ENCODE measurements at places on chromosomes 5 and 9.

- no peak for DNase-seq
Measured at GRCh38 chr5:127586811-127587210, 62.1 kb upstream of the CTXN3 start.

DNA sequence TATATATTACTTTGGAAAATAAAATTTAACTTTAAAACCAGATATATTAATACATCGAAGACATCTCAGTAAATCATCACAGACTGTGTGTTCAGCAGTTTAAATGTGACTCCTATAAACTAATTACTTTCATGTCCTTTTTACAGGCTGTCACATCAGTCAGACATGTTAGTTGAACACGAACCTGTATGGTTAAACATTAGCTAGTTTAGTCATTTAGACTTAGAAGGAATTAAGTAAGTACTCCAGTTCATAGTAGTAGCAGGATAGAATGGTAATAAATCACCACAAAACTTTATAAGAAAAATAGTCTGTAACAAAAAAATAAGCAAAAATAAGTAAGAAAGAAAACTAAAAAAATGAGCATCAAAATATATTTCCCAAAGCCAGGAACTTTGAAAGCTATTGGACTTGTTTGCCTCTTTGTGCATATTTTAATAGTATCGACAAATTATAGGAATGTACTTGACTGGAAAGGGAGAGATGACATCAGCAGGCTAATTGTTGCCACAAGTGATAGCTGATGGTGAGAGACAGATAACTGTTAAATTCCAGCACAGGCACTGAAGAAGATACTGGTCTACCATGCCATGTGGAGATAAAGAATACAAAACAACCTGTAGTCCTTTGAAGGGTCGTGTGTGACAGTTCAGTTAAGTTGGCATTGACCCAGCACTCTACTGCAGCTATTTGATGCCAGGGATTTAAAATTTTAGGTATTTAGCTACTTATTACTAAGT lies 83.9 kb downstream of the RIC1 start:
- no peak for DNase-seq

GRCh38 chr9:135814421-135815095 lies 92.8 kb downstream of the CAMSAP1 start:
- no peak for DNase-seq

DNA sequence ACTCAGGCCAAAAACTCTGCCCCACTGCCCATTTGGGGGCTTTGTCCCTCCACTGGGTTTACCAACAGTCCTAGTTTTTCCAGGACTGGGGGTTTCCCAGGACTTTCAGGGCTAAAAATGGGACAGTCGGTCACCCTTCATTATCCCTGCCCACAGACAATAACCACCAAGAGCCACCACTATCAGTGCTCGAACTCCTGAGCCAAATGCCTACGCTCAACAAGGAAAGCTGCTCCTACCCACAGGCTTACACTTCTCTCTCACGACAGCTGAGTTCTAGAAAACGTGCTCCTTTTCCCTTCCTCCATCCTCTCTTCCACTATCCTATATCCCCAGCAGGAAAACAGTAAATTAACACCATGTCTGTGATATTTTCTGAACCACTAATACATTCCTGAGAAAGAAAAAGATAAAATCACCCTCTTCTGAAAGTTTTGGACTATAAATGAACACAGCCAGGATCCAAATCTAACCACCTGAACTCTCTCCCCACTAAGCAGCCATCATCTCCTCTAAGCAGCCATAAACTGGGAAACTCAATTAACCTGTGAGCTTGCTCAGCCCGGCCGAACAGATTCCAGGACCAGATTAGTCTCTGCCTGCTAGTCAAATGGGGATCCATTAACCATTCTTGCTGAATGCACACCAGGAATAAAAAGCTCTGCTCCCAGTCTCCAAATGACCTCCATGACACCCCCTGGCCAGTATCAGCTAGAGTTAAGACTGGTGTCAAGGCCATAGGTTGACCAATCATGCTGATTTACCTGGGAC lies 41.8 kb downstream of the KLHL3 start:
- no peak for DNase-seq

- DNase-seq, result no peak
Measured at GRCh38 chr9:88026118-88026479, 51.8 kb upstream of the CDK20 start.

DNA sequence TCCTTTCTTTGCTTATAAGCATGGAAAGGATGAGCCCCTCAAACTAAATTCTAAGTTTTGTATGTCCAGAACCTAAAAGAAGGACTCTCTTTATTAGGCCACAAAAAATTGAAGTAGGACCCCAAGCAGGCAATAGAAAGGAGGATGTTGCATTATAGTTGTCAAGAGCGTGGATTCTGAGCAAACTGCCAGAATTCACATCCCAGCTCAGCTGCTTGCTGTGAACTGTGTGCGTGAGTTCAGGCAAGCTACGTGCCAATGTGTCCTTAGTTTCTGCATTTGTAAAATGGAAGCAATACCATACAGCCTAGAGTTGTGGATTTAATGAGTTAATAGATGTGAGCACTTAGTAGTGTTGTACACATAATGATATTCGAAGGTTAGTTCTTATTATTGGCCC lies 70.6 kb upstream of the SLC44A1 start:
- no peak for DNase-seq

GRCh38 chr9:28166179-28166578 lies 592.9 kb upstream of the C9orf72 start:
- DNase-seq, result no peak

- peak; percentile 92 for DNase-seq
Measured at GRCh38 chr5:10913841-10914240, 152.8 kb upstream of the DAP start.

DNA sequence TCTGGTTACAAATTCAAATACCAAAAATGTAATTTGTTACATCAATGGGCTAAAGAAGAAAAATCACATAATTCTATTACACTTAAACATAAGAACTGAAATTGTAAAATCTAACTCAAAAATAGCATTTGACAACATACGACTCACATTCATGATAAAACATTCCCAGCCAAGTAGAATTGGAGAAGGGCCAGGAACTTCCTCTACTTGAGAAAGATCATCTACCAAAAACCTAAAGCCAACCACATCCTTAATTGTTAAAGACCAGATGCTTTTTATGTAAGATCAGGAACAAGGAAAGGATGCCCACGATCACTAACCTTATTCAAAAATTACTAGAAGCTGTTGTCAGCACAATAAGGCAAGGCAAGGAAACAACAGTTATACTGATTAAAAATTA lies 1819.8 kb upstream of the C9orf72 start:
- no peak for DNase-seq

- no peak for DNase-seq
Measured at GRCh38 chr5:175603987-175604739, 53.7 kb upstream of the HRH2 start.

- DNase-seq, result peak; percentile 37
Measured at GRCh38 chr9:120755810-120756434, 37.3 kb downstream of the FBXW2 start.

GRCh38 chr5:73380710-73381589 lies 67.6 kb downstream of the FOXD1 start:
- DNase-seq, result no peak

GRCh38 chr5:115524199-115524847 lies 20.3 kb downstream of the FEM1C start:
- no peak for DNase-seq

GRCh38 chr5:112025757-112026156 lies 268.8 kb upstream of the NREP start:
- no peak for DNase-seq

- DNase-seq, result peak; percentile 67
Measured at GRCh38 chr9:26175264-26175663, 497.0 kb upstream of the TUSC1 start.

DNA sequence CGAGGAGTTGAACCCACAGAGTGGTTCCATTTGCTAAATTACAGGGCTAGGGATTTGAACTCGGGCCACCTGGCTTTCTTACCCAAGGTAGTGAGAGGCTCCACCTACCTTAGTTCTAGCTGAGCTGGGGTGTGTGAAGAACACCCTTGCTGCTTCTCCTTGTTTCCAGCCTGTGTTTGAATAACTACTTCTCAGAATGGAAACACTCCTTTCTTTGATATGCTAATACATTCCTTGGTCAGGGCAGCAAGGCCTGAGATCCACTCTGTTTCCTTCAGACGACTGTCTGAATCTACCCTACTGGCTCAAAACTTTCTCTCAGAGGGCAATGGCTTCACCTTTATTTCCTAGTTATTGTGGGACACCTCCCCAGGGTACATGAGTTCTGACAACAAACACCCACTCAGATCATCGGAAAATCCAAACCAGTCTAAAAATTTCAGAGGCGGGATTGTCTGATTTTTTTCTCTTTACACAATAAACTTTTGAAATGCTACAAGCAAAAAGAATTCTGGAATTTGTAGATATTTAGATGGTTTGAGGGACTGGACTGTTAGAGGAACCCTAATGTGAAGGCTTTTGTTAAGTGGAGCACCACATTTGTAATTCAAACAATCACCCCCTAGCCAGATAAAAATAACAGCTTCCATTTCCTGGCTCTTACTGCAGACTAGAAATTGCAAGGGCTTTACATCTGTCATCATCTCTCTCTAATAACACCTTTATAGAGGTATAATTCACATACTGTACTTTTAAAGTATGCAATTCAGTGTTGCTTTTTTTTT lies 4.0 kb upstream of the ATP6V1G1 start:
- no peak for DNase-seq

GRCh38 chr5:1756481-1756880 lies 43.2 kb downstream of the MRPL36 start:
- DNase-seq, result no peak

GRCh38 chr9:114928136-114928535 lies 2.3 kb downstream of the TNFSF8 start:
- no peak for DNase-seq

- DNase-seq, result peak; percentile 92
Measured at GRCh38 chr5:33824516-33825195, 67.1 kb downstream of the ADAMTS12 start.

DNA sequence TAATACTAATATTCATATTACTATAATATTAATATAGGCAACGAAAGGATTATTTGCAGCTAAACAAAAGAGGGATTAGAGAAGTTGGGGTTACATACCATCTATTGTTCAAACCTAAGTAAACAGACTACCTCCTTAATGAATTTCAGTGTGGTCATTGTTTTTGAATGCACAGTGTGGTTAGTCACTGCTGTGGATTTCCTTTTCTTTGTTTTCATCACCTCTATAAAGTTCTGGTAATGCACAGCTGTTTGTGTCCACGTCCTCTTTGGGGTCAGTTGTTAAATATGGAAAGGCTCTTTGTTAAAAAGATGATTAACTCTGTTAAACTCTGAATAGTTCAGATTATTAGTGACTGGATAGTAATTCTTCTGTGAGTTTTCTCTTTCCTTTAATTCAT lies 233.6 kb downstream of the MAST4 start:
- DNase-seq, result no peak

DNA sequence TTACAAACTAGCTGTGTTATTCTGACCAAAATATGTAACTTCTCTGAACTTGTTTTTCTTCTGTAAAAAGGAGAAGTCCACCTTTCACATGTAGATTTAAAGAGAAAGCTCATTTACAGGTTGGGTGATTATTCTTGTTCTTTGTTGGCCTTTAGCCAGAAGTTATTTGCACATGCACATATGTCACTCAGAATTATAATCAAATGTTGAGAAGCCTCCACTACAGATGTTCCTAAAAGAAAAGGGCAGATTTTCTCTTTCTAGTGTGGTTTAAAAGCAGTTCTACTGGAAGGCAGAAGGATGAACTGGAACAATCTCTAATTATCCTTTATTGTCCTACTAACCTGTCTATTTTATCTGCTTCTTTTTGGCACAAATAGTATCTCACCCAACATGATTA lies 209.8 kb upstream of the ELAVL2 start:
- no peak for DNase-seq

- DNase-seq, result peak; percentile 81
Measured at GRCh38 chr5:56816546-56817081, 1.3 kb downstream of the MAP3K1 start.

DNA sequence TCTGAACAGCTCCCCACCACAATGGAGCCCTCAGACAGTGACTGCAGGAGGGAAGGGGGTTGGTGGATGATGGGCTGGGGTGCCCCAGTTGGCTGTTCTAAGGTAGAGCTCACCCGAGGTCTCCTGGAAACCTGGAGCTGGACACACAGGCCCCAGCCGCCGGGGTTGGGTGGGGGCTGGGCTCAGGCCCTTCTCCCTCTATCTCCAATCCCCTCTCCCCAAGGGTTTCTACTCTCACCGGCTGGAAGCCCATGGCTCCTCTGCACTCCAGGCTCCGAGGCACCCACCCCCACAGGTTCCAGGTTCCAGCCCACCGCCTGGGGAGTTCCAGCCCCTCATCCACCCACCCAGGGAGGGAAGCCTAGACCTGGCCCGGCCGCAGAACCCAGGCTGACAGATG lies 766 bp downstream of the NR5A1 start:
- DNase-seq, result no peak

GRCh38 chr5:933251-933861 lies 40.7 kb downstream of the TRIP13 start:
- no peak for DNase-seq

GRCh38 chr5:122788996-122789395 lies 14.1 kb downstream of the SNX2 start:
- DNase-seq, result no peak

GRCh38 chr5:35665096-35665495 lies 47.4 kb downstream of the SPEF2 start:
- DNase-seq, result no peak

DNA sequence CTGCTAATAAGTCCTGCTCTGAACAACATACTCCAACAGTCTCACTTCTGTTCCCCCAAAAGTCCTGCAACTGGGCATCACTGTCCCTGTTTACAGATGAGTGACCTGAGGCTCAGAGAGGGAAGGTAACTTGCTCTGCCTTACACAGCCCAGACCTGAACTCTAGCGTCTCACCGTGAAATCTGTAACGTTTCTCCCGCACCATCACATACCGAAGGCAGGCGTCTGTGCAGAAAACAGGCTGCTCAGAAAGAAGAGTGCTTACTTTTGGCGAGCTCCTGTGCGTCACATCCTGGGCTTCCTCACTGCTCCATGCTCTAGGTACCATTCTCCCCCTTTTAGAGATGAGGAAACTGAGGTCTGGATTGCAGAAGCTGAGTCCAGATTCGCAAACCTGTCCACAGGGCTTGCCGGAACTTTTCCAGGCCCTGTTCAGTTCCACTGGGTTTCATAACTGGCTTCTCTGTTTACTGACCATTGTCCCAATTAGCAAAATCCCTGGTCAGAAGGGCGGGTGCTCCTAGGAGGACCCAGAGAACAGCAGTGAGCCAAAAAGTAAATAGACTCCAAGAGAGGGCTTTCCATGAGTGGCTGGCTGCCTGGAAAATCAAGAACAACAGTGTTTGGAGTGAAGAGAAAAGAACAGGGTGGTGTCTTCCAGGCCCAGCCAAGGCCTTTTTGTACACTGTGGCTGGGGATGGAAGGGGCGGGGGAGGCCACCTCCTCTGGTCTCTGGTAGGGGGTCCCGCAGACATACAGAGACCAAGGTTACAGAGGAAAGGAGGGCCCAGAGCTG lies 27.1 kb downstream of the GSN start:
- DNase-seq, result no peak

- peak; percentile 19 for DNase-seq
Measured at GRCh38 chr5:40089269-40089668, 590.4 kb upstream of the PTGER4 start.

DNA sequence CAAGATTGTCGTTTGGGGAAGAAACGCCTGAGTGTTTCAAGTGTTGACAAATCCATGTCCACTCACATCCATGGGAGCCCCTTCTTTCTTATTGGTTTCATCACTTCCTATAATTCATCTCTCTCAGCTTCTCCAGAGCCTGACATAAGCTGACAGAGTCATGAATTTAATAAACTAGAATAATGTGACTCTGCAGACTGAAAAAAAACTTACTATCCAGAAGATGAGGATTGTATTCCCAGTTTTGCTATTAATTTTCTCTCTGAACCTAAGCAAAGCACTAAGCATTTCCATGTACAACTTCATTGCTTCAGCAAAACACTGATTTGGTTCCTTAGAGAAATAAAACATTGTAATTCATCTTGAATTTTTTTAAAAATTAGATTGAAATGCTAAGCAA lies 691.8 kb downstream of the MTRR start:
- DNase-seq, result no peak
